ENCODE measurements at places on chromosomes 1 and 21.

DNA sequence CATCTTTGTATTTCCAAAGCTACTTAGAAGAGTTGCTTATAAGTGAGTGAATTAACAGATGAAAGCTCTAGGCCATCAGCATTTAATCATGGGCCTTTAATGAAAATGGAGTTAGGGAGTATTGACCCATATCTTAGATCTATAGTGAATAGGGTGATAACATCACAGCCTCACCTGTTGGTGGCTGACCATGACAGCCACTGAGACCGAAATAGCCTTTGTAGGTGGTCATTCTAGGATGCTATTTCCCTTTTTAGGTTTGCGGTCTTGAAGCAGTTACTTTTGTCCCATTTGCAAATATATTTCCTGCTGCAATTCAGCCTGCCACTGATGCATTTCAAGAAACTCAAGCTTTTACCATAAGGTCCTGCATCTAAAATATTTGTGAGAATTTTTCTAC, 410.1 kb upstream of the LYPLAL1 start:
- no peak for DNase-seq

- no peak for DNase-seq
Observed at GRCh38 chr1:23574265-23574754, 15.0 kb upstream of the ID3 start.

GRCh38 chr1:109131800-109132199, 17.9 kb downstream of the ELAPOR1 start:
- no peak for DNase-seq

DNA sequence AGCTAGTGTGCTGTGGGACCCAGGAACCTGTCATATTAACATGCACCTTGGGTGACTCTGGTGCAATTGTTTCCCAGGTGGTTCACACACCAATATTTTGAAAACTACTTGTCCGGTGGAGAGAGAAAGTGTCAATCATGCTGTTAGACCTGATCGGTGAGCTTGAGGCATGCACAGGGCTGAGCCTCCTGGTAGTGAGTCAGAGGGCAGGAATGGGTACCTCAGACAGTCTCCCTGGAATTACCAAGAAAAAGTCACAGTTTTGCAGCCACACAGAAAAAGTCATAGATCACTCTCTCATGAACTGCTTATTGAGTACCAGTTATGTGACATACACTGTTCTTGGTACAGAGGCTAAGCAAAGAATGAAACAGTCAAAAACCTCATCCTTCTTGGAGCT, 140.1 kb upstream of the NFIA start:
- no peak for DNase-seq

GRCh38 chr1:112925015-112925414, 31.0 kb downstream of the SLC16A1 start:
- DNase-seq: no peak

DNA sequence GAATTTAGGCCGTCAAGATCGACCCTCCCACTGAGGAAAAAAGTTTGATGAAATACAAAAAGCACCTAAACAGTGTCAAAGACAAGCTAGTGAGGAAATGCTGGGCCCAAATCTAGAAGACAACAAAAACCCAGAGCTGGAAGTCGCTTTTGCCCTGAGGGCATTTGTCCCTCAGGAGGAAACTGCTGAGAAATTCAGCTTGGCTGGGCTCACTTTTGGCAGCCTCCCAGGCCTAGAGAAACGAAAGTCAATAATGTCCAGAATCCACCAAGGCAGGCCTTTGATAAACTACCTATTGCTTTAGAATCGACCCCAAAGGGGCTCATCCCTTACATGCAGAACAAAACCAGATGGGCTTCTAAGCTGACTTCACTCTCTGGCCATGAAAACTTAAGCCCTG, 38.9 kb downstream of the SYT2 start:
- DNase-seq: no peak

DNA sequence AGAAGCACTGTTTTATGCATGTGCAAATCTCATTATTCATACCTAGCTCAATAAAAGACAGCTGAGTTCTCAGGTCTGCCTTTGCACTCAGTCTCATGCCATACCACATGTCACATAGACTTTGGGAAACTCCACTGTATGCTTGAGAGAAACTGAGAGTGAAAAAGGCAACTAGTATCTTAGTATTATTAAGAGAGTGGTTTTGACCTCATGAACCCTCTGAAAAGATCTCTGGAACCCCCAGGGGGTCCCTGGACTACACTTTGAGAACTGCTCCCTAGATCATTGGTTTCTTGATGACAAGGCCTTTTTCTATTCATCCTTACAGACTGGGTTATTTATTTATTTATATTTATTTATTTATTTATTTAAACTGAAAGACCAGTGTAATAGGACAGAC, 3.7 kb upstream of the RHEX start:
- DNase-seq: no peak

DNA sequence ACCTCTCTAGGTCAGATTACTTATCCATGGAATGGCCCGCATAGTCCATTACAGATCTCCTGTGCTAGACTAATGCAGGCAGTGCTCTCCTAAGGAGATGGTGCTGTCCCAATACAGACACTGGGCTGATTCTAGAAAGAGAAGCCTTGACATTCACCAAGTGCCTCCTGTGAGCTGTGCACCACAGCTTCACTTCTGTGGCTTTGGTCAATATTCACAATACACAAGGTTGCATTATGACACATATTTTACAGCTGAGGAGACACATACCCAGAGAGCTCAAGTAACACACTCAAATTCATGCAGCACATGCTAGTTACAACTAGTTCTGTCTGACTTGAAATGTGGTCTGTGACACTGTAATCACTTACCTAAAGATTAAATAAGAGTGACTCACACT, 59.4 kb upstream of the LRRC8B start:
- no peak for DNase-seq

DNA sequence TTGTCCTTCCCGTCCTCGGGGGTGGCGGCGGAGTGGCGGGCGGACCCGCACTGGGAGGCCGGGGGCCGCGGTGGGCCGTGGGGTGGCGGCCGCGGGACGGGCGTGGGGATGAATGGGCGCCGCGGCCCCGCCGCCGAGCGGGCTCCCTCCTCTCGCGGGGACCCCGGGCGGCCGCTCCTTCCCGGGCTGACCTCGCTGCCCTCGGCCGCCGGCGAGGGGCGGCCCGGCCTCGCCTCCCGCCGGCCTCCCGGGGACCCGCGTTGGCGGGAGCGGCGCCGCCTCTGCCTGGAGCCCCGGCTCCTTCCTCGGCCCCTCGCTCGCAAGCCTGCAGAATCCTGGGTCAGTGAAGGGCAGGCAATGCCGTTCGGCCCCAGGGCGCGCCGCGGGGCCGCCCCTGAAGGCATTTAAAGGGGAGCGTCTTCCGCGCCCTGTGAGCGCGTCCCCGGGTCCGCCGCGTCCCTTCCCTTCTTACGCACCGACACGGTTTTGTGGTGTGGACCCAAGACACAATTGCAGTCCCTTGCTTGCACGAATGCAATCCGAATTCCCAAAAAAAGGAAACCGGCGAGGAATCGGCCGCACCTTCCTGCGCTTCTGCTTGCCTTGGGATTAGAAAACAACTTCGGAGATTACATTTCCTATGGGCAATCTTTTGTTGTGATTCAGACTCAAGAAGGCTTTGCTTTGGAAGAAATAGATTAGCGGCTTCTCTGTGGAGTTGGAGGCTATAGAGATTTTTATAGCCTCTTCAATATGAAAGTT, 776 bp downstream of the ITSN1 start:
- DNase-seq: peak; percentile 10

GRCh38 chr1:57311411-57311810, 112.4 kb downstream of the DAB1 start:
- no peak for DNase-seq

DNA sequence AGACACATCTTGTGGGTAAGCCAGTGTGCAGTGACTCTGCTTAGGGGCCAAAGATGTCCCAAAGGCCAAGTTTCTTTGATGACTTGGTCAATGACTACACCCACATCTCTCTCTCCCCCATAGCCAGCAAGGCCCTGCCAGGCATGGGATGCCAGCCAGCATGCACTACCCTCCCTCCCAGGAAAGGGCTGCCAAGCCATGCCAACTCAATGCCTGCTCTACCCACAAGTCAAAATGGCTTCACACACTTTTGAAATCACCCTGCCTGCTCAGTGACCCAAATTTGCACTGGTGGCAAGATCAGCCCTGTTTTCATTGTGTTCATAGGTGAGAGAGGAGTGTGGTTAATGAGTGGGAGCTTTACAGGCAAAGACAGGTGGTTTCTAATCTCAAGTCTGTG, 112.5 kb downstream of the MATN1 start:
- no peak for DNase-seq

GRCh38 chr1:59779949-59780348, 34.8 kb upstream of the HOOK1 start:
- no peak for DNase-seq

Data from activated T-cell treated with anti-CD3 and anti-CD28 coated beads, Interleukin-2, amount 50 U/mL, for 4 hours (primary cell).